Endothelial cell of coronary artery (primary cell): ENCODE measurements at places on chromosomes 3 and 15. TPM values are rescaled to one million over a fixed set of nuclear protein-coding genes. Genes with fewer than 3 reads are reported as not detected.

Gene KBTBD12
- not detected in 2 replicates for total RNA-seq

Gene TM4SF18
- 56.6 and 75.3 TPM in 2 replicates for total RNA-seq

Gene SLC15A2
- total RNA-seq: 0.09 and 0.75 TPM in 2 replicates

Gene RNF123
- 17.5 and 30.5 TPM in 2 replicates for total RNA-seq

Gene SLCO2A1
- 0.72 and 2.3 TPM in 2 replicates for total RNA-seq

Gene SNRK
- total RNA-seq: 204 and 206 TPM in 2 replicates
